CD4-positive, alpha-beta T cell treated with Interleukin-21 for 1 hour (primary cell): ENCODE measurements at places on chromosomes 1 and 21.

DNA sequence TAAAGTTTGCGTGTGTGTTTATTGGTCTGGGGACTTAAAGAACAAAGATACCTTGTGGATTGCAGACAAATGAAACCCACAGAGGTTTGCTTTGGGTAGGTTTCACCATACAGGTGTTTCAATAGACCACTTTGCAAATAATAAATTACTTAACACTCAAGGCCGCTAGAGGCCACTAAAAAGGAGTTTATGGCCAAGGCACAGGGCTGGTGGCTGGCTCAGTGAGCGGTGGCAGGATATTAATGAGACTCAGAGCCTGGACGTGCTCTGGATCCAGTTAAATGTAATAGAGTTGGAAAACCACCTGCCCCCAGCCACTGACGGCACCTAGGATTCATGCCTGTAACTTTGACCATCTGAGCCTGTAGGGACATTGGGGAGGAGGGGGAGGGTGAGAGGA is 44.5 kb downstream of the LRRC38 start:
- DNase-seq, result no peak

DNA sequence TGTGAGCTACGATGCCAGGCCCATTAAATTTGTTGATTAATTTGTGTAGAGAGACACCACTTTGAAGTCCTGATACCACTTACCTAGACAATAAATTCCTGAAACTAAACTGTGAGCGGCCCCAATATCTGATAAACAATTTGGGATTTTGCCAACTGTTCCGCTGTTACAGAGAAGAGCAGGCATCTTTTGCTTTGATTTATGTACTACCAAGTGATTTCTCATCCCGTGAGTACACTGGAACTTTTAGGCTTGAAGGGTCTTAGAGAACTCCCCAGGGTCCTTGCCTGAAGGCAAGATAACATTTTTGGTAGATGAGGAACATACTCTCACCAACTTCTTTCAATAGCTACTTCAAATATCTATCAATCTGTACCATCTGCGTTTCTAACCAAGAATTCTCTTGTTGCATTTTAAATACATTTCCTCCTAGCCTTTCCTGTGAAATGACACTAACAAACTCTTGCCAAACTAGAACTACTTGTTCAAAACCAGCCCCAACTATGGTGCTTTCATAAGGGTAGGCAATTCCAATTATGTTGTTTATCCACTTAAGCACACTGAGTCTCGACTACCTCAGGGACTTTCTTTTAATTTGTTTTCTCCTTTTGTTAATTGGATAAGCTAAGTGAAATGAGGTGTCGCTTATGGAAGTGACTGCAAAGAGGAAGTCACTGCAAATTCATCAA is 23.2 kb upstream of the SLC30A1 start:
- no peak for DNase-seq

DNA sequence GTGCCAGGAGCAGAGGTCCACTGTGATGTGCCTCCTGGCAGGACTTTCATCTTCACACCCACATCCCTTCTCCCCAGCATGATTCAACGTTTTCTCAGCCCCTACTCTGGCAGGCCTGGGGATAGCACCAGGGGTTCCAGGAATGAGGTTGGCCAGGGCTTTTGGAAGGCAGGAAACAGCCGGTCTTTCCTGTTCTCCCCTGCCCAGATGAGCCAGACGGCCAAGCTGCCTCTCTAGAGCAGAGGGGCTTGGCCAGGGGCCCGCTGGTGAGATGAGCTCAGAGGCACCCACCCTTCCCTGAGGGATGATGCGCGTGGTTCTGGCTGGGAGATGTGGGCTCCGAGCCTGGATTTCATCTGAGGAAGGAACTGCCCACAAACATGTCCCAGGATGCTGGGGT is 4.3 kb upstream of the MFAP2 start:
- no peak for DNase-seq

DNA sequence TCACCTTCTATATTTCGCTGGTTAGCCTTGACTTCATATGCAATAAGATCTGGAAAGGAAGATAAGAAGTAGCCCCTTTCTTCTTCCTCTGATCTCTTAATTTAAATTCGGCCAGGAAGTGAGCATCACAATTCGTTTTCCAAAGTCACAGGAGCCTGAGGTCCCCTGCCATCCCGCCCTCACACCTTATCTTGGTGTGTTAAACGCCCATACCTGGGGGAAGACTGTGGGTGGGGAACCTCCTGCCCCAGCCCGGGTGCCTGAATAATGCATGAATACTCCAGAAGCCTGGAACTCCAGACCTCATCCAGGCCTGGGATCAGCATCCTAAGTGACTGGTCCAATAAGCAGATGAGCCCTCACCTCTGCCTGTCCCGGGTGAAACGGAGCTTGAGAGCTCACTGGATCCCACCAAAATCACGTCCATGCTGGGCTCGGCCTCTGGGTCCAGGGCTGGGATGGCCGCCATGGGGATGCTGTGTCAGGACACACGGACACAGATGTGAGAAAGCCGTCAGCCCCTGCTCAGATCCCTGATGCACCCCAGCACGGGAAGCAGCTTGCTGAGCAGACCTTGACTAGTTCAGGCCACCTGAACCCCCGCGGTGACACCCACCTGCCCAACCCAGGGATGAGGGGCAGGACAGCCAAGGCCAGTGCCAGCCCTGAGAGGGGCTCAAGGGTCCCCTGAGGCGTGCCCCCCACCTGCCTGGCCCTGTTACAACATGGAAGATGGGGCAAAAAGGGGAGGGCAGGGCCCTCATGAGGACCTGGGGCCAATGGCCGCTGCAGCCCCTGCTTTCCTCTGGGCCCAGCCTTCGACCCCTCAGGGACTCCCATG is 686 bp downstream of the DNMT3L start:
- DNase-seq, result no peak
